ENCODE measurements at places on chromosomes 11 and 22.

GRCh38 chr11:5992604-5993251 is 5.9 kb upstream of the OR52L1 start:
- no peak for DNase-seq

GRCh38 chr11:87421422-87421821 is 383.7 kb downstream of the TMEM135 start:
- no peak for DNase-seq

DNA sequence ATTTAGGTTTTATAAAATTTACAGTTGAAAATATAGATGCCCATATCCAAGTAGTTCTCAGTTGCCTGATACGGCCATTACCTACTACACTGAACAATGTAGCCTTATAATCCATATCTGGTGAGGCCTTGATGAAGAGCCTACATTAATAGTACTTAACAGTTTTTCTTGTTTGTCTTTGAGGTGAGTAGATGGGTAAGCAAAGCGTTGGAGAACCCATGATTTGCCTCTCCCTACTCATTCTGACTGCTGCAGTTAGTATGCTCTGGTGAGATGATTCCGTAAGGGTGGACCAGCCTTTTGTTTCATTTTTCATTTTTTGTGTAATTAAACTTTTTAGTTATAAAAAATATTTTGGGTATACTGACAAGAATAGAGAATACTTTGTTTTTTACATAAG is 11.4 kb downstream of the PAAF1 start:
- no peak for DNase-seq

- peak; percentile 18 for DNase-seq
Measured at GRCh38 chr22:26367402-26368245, 61.4 kb upstream of the ASPHD2 start.

DNA sequence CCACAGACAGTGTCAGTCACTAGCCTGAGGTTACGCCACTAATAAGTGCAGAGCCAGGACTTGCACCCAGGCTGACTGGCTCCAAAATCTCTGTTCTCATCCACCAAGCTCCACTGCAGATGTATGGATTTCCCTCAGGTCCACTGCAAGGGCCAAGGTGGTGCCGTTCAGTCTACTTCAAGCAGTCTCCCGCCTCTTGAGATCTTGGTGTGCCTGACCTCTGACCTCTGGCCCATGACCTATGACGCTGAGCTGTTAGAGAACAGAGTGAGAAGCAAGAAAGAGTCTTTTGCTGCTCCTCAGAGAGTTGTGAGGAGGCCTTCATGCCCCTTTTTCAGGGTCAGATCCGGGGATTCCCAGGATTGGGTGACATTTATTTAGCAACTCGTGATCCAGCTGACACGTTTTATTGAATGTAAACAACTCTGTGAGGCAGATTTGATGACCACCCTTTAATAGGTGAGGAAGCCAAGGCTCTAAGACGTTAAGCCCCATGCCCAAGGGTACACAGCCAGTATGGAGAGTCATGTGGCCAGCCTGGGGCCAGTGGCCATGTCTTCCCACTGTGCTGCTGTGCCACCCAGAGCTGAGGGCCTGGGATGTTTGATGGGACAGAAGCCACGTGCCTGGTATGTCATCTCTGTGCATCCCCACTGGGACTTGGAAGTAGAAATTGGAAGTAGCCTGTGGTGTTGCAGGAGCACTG is 25.2 kb downstream of the DCPS start:
- DNase-seq, result no peak

GRCh38 chr11:83611600-83611999 is 325.4 kb upstream of the CCDC90B start:
- no peak for DNase-seq

DNA sequence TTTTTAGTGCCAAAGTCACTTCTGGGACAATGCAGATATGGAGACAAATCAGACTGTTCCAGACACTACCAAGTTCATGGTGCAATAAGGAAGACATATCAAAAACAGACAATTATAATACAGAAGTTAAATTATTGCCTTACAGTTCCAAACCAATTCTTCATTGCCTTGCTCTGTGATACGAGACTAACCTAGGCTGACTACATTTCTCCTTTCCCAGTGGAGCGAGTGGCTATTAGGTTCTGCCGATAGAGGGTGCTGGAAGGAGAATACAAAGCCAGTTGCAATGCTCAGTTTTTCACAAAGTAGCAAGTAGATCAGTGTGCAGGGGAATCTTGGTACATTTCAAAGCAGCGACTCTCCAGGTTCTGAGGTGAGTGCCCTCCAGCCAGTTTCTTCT is 67.8 kb downstream of the FAM168A start:
- no peak for DNase-seq

DNA sequence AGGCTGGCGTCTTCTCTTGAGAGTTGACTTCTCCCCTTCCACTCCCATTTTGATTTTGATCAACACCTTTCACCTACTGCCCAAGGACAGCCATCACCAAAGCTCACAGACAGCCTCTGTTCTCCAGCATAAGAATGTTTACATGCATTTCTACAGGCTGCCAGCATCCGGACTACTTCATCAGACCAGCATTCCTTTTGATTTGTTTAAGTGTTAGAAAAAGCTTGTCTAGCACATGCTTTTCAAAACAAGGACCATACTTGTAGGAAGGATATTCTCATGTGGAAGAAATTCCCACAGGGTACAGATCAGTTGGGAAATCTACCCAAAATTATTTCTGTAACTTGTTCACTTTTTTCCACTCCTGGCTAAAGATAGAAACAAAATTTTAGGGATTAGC is 6.2 kb upstream of the KCNA4 start:
- DNase-seq, result no peak

- DNase-seq, result no peak
Measured at GRCh38 chr11:70002433-70002832, 75.7 kb upstream of the ANO1 start.

- DNase-seq, result no peak
Measured at GRCh38 chr22:38490915-38491314, 15.2 kb downstream of the DDX17 start.

DNA sequence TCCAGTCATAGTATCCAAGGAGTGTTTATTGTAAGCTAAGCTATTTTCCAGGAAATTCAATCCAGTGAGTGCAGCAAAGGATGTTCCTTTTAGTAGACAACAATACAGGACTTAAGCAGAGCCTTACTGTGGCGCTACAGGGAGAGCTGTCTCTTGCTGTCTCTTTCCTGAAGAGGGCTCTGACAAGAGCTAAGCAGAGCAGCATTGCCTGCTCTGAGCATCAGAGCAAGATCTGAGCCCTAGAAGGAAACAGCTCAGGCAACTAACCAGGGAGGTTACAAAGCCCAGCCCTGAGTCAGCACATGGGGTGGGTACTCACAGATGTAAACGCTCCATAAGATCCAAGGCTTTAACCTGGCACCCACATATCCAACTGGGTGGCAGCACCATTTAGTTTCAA is 8.0 kb downstream of the LAYN start:
- DNase-seq, result no peak

DNA sequence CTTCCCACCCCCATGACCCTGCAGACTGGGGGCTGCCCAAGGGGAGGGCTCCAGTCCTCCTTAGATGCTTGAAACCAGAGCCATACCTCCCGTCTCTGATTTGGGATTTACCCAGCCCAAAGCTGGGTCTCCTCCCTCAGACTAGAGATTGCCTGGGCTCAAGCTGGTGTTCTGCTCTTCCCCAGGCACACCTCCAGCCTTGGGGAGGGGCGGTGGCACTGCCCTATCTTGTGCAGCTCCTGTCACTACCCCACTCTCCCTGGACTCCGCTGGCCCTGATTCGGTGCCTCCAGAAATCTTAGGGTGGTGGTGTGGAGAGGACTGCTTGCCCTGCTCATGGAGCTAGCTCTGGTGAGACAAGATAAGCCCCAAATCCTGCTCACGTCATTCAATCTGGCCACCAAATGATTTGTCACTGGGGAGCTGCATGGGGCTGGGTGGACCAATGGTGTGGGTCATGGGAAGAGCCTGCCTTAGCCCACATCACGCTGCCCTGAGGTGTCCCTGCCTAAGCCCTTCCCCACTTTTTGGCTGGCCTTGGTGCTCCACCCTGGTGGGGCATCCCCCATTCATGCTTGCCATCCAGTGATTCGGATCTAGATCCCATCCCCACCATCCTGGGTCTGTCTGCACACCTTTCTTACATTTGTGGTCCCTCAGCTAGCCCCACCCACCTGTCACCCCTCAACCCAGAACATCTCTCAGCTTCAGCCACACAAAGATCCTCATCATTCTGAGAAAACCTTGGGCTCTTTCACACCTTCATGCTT is 87.7 kb downstream of the PDE2A start:
- DNase-seq, result no peak

DNA sequence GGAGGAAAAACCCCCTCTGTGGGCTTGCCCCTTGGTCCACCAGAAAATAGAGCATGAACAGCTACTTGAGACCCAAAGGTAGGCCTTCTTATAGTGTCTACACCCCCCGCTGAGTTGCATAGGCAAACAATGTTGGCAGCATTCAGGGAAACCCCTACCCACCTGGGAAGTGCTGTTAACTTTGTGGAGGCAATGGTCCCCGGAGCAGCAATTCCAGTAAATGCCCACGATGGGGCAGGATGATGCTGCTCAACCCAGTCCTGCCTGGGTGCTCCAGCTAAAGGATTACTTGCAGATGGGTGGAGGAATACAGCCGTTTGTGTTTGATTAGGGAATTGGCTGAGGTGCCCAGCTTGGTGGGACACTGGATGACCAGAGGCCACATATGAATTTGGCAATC is 381.3 kb upstream of the ANO5 start:
- DNase-seq, result no peak

- DNase-seq, result no peak
Measured at GRCh38 chr22:23142546-23143105, 836 bp upstream of the RSPH14 start.

DNA sequence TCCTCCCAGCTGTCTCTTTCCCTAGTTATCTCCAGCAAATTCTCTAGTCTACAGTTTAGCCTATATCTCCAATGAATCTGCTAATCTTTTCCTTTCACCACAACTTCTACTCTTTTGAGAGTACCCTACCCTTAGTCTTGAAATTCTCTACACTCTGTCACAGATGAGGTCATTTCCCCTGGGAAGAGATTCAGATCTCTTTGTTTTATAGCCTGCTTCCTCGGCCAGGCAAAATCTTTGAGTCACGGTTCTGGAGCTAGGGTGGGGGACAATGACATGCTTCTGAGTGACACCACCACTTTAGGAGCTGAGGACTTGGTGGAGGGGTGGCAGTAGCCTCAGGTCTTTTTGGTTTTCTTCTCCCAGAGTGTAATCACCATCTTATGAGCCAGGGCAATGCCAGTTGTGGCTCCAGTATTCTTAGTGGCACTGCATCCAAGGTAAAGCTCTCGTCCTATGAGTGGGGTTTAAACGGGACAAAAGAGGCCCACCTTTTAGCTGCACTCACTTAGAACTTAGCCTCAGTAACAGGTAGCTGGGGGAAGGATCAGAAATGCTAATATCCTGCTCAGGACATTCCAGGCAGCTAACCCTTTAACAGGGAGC is 98.5 kb upstream of the RRM1 start:
- DNase-seq, result no peak

GRCh38 chr11:17979770-17980371 is 33.0 kb downstream of the SERGEF start:
- peak; percentile 14 for DNase-seq

- no peak for DNase-seq
Measured at GRCh38 chr22:30837531-30837930, 131.0 kb downstream of the MORC2 start.

DNA sequence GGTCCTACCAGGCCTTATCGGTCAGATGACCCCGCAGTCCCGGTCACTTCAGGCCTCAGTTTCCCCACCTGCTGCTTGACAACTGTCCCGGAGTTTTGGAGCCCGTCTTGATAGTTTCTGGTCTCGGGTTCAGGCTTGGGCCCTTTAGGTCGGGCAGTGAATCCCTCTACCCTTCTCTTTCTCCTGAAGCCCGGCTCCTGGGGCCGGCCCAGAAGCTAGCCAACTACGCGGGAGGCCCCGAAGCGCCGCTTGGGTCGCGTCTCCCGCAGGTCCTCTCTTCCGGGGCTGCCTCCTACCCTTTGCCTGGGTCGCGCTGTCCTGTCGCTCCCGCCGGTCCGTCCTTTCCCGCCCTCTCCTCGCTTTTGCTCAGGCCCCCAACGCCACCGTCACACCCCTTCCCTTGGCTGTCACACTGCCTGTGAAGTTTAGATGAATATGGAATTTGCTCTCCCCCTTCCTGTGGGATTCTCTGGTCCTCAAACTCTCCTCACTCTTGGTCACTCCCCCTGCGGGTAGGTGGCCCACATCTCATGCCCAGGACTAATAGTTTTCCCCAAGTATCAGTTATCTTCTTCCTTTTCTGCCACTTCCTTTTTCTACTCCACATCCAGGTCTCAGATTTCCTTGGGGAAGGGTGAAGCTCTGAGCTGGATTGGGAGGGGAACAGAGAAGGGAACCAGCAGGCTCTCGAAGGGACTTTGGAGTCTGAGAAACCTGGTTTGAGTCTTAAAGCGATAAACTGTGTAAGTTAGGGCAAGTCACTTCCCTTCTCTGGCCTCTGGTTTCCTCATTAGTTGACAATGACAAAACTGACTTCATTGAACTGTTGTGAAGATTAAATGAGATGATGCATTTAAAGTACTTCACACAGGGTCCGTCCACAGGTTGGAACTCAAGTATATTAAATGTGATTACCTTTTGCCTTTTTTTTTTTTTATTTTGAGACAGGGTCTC is 790 bp downstream of the RAB1B start:
- DNase-seq, result no peak

DNA sequence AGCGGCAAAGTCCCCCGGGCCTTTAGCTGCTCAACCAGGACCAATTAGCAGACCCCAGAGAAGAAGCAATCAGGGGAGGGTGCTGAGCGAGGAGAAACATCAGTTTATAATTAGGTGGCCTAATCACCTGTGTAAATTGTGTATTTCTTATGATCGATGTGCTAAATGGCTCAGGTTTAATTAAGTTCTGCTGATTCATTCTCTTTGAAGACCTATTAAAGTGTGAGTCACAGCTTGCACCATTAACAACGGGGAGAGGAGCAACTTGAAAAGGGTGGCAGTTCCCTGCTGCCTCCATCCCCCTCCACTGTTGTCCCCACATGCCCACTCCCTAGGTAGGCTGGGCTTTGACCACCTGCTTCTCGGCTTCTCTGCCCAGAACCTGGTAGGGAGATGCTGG is 10.7 kb downstream of the ISX start:
- DNase-seq, result no peak

DNA sequence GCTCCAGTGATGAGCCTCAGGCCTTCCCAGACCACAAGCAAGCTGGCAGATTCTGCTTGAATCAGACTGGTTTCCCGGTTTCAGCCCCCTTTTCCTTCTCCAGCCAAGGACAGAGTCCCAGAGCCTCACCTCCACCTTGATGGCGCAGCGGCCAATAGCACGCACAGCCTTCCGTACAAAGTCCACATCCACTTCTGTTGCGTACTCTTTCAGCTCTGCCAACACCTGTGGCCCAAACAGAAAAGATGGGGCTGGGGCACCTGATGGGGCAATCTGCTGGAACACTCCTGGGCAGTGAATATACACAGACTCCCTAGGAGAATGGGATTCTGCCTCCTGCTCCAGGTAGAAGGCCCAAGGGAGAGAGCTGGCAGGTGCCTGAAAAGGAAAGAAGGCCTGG is 35.5 kb upstream of the RASL10A start:
- DNase-seq, result no peak

GRCh38 chr11:116773203-116774097 is 663 bp upstream of the BUD13 start:
- no peak for DNase-seq

Measured in activated CD8-positive, alpha-beta memory T cell treated with anti-CD3 and anti-CD28 coated beads for 48 hours (primary cell).